ENCODE measurements at places on chromosomes 12 and 14.

DNA sequence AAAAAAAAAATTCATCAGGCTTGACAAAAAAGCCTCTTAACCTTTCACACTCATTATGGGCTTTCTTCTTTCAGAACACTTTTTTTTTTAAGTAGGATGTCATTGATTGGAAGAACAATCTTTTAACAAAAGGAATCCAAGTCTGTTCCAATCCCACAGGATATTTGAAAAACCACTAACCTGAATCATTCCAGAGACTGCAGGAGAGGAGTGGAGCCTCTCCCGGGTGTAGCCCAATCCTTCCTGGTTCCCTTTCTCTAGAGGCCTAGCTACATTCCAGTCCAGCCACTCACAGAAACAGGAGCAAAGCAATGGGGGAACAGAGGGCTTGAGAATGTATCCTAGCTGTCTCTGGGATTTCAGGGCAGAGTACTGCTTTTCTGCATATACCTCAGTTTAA, 4.3 kb downstream of the MFAP5 start:
- DNase-seq, result no peak

GRCh38 chr12:124411281-124411878, 116.5 kb downstream of the RFLNA start:
- DNase-seq, result no peak

GRCh38 chr14:32633224-32633859, 304.2 kb downstream of the AKAP6 start:
- no peak for DNase-seq

GRCh38 chr12:51687614-51688013, 96.6 kb downstream of the SCN8A start:
- no peak for DNase-seq

DNA sequence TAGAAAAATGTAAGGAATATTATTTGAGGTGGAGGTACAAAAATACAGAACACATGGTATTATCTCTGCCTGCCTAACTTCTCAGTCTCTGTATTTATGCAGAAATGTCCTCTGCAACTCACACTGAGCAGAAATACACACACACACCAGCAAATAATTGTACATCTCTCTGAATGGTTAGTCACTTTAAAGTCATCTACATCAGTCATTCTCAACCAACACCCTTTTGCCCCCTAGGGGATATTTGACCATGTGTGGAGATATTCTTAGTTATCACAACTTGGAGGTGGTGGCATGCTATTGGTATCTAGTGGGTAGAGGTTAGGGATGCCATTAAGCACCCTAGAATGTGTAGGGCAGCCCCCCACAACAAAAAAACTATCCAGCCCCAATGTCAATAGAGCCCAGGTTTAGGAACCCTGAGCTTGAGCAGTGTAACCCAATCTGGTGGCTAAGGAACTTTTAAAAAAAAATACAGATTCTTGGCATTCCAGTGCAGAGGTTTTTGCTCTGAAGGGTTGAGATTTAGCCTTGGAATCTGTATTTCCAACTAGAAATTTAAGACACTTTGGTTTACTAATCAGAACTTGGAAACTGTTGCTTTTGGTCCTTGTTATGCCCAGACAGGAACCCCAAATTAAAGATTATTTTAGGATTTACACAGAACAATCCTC, 183.8 kb downstream of the TBX5 start:
- no peak for DNase-seq

Measured in caudate nucleus (tissue), 63 donors.